HS-5 (cell line): ENCODE measurements at places on chromosomes 4 and X.

GRCh38 chr4:186723292-186724057 lies at the start of gene FAT1:
FAT1 (minus strand) TSS chr4:186723856; CDS start chr4:186709827, 14,029 bp downstream.
- no peak for DNase-seq

GRCh38 chr4:52135171-52135570 lies 84.1 kb downstream of the SPATA18 start:
- no peak for DNase-seq

DNA sequence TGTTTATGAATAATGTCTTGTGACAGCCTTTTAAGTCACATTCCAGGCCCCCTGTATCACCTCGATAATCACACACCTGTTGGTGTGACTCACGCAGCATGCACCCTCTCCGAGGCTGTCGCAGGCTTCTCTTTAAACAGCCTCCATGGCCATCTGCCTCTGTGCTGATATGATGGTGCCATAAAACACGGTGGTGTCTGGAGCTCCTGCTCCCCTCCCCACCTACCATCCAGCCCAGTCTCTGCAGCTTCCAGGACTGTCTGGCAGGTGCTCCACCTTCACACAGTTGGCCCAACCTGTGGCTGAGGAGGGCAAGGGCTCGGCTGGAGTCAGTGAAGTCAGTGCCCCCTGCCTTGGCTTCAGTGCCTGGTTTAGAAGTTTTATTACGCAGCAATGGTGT lies 173.8 kb upstream of the RPL34 start:
- no peak for DNase-seq

DNA sequence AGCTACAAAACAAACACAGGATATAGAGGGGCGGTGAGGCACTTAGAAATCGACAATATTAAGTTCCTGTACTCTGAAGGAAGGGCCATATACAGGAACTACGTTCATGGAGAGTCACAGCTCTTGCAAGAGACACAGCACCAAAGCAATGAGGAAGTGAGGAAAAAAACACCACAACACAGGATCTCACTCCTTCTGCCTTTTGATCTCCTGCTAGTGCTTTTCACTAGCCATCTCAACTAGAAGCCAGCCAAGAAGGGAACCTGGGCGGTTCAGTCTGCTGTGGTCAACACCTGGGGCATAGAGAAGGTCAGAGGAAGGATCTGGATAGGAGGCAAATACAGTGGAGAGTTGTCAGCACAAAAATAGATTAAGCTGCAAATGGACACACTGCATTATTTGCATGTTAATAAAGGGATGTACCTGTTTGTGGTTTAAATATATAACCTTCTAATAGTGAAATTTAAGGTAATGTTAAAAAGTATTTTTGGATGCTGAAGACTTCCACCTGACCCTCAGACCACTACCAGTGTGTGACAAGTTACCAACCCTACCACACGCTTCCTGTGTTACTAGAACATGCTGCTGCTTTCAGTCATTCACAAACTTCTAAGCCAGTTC lies 104.6 kb downstream of the DTHD1 start:
- no peak for DNase-seq

DNA sequence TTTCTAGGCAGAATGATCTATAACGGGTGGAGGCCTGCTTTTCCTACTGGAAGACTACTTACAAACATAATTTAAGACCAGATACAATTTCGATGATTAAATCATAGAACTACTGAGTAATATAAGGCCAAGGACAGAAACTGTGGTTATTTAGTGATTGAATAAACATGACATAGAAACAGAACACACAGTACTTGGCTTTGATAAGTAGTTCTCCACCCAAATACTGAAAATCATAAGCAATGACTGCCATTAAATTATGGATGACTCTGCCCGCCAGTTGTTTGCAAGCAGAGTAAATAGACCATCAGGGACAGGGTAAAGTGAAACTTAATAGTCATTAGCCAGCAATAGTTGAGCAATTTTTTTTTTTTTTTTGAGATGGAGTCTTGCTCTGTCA lies 17.2 kb upstream of the SMIM14 start:
- DNase-seq = no peak

DNA sequence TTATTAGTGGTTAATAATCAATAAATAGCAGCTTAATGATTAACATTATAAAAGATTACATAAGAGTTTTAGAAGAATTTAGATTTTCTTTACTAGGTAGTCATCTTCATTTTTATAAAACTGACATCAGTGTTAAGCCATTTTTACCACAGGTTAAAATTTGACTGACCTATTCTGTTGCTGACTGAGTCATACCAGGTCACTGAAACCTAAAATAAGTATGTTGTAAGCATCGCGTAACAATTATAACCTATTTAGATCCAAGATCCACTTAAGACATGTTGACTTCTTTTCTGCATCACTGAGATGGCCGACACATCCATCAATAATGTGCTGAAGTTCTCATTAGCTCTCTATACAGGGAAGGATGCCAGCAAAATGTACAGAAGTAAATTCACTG lies 36.7 kb downstream of the ARX start:
- DNase-seq = no peak

GRCh38 chr4:8915201-8916200 lies 43.9 kb upstream of the HMX1 start:
- no peak for DNase-seq

GRCh38 chr4:73275318-73275654 lies 16.7 kb upstream of the ANKRD17 start:
- DNase-seq = no peak

DNA sequence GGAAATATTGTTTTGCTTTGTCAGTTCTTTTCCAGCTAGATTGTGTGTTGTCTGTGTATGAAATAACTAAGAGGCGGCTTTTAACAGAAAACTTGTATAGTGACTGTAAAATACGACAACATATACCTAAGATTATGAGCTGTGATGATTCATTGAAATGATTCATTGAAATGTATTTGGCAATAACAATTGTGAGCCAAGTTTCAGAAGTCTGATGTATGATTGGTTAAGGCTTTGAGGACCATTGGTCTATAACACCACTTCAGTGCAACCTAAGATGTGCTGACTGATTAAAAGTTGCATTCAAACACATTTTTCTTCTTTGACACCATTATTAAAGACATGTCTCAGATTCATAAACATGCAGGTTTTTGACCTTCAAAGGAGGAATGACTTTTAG lies 76.6 kb downstream of the PTPN13 start:
- peak; percentile 74 for DNase-seq

- no peak for DNase-seq
Measured at GRCh38 chrX:143635915-143636314, at the start of gene SLITRK4. SLITRK4 (minus strand) TSS chrX:143636101; CDS start chrX:143631108, 4,993 bp downstream.

- DNase-seq = no peak
Measured at GRCh38 chr4:185242749-185243533, 33.5 kb downstream of the SNX25 start.

DNA sequence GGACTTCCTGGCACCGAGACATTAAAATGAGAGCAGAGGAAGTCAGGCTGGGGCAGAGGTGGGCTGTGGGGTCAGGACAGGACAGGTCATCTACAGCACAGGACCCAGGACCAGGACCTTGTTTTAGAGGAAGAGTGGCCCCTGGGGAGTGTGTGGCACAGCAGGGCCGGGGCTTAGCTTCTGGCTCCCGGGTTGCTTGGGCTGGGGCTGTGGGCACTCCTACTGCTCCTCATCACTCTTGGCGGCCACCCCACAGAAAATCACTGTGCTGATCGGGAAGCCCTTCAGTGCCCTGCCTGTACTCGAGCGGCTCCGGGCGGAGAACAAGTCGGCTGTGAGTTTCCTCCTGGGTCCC lies 8.1 kb upstream of the ATP6AP1 start:
- DNase-seq = no peak

DNA sequence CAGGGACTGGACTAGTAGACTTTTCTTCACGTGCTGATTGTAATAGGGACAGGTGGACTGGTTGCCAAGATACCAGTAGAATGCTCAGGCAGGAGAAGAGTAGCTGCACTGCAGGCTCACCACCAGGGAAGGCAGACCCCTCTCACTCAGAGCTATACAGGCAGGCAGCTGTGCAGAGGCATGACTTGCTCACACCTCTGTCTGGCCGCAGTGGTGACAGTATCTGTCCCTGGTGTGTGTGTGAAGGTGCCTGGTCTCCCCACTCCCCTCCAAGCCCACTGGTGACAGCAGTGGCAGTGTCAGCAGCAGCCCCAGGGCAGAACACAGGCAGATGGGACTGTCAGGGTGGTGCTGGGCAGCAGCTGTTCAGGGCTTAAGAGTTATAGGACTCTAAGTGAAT lies 140.7 kb downstream of the RPS6KA6 start:
- DNase-seq = no peak
